ENCODE measurements at places on chromosomes 3 and 15.

DNA sequence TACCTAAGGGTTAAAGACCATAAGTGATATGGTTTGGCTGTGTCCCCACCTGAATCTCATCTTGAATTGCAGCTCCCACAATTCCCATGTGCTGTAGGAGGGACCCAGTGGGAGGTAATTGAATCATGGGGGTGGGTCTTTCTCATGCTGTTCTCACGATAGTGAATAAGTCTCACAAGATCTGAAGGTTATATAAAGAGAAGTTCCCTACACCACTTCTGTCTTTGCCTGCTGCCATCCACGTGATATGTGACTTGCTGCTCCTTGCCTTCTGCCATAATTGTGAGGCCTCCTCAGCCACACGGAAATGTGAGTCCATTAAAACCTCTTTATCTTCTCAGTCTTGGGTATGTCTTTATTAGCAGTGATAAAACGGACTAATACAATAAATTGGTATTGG lies 75.0 kb upstream of the CADPS start:
- DNase-seq, result no peak

DNA sequence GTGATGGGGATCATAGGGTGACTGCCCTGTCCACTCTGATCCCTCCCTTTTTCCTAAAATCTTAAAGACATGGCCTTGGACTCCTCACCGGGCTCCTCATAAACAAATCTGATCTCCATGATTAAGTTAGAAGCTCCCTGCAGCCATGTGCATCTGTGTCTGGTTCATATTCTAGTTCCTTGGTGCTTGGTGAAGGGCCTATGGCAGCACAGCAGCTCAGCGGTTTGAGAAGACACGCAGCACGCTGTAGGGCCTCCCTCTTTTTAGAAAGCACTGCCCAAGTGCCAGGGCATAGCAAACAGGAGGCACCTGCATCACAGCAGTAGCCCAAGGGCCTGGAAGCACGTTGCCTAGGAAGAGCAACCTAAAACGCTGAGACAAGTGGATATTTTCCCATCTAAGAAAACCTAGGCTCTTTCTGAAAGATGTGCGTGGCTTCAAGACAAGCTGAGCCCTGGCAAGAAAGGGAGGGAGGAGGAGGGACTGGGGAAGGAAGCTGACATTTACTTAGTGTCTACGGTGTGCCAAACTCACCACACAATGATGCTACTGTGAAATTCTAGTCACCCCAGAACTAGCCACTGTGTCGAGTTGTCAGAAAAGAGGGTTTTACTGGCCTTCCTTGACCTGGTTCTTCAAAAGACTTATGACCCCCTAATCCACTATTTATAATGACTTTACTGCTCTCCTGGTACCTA lies 14.9 kb upstream of the ULK3 start:
- no peak for DNase-seq

GRCh38 chr15:60740787-60741354 lies 261.9 kb upstream of the ICE2 start:
- no peak for DNase-seq

GRCh38 chr15:50304836-50305235 lies 39.3 kb upstream of the HDC start:
- DNase-seq, result no peak

DNA sequence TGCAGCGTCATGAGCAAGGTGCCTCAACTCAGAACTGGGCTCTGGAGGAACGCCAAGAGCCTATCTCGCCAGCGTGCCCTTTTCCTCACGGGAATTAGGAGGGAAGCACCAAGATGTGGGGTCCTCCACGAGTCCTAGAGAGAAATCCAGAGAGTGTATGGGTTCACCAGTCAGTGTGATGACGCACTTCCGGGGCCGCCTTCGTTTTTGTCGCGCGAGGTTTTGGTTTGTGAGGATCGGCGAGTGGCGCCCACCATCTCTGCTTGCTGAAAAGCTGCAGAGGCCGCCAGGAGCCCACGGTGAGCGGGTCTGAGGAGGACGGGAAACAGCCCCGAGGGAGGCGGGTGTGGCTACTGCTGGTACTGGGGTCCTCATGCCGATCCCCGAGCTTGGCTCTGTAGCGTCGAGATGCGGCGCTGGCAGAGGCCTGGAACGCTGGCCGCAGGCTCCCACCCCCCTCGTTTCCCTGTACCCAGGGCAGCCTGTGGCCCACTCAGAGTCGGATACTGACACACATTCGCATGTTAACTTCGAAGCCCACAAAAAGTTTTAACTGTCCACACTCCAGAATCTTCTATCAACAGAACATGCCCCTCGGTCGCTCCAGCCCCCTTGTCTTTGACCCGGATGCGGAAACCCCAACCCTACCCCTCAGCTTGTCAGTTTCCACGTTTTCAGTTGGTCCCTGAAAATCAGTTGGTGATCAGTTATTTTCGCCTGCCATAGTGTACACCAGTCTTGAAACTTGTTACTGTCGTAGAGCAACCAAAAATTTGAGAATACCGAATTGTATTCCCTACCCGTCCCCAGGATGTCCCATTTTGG lies 30.4 kb downstream of the ZNF662 start:
- DNase-seq, result no peak

GRCh38 chr3:65963787-65964677 lies 74.7 kb downstream of the MAGI1 start:
- peak; percentile 76 for DNase-seq

DNA sequence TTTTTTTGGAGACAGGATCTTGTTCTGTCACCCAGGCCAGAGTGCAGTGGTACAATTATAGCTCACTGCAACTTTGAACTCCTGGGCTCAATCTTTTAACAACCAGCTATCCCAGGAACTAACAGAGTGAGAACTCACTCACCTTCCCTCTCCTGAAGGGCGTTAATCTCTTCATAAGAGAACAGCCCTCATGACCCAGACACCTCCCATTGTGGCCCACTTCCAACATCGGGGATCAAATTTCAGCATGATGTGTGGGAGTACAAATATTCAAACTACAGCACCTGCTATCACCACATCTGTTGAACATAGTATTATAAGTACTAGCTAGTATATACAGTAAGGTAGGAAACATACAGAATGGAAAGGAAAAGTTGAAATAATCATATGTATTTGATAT lies 132.5 kb downstream of the DOCK3 start:
- no peak for DNase-seq

GRCh38 chr3:108415661-108416060 lies 94.7 kb downstream of the MYH15 start:
- DNase-seq, result no peak

- no peak for DNase-seq
These were observed at the start of gene NRROS for GRCh38 chr3:196639483-196640296. NRROS (plus strand) TSS chr3:196639694; CDS start chr3:196654540, 14,846 bp downstream.

- DNase-seq, result peak; percentile 96
These were observed 175.7 kb downstream of the KLHL25 start for GRCh38 chr15:85618956-85619491.

DNA sequence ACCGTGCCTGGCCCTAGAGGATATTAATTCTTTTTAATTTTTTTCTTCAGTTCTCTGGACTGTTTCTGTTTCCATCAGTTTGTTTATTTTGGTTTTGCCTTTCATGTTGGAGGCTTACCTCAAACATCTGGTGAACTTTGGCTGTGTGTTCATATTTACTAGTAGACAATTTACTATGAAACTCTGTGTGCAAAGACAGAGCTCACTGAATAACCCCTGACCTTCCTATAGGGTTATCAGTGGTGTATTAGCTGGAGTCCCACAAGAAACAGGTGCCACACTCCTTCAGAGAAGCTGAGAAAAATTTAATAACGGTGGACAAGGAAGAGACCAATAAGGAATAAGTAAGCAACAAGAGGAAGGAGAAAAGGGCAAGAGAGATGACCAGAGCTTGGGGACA lies 28.8 kb upstream of the TRA2B start:
- no peak for DNase-seq

- no peak for DNase-seq
These were observed 486.8 kb upstream of the THBS1 start for GRCh38 chr15:39094116-39094515.

- no peak for DNase-seq
These were observed 185.3 kb downstream of the TJP1 start for GRCh38 chr15:29636921-29637320.

GRCh38 chr3:146468234-146468633 lies 1.1 kb downstream of the PLSCR2 start:
- DNase-seq, result no peak

DNA sequence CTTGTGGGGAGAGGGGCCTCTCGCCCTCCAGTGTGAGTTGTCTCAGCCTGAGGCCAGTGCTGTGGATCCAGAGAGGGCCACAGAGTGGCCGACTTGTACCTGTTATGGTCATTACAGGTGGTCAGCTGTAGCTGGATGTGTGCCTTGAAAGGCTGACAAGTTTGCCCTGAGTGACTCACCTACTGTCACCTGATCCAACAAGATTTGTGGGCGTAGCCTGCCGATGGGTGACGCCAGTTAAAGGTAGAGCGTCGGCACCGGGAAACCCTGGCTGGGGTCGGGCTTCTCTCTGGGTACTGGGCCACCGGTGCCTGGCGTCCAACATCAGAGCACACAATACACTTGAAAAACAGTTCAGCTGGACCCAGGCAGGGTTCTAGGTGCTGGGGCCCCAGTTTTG lies 2.8 kb upstream of the ISG20 start:
- DNase-seq, result no peak

GRCh38 chr15:70252056-70252950 lies 154.6 kb upstream of the TLE3 start:
- DNase-seq, result no peak

Data from non-pigmented ciliary epithelial cell (primary cell).